ENCODE measurements at places on chromosomes 3 and 15.

GRCh38 chr15:52678468-52679231 is 538 bp downstream of the ATOSA start:
- peak; percentile 26 for DNase-seq

GRCh38 chr3:177935047-177935446 is 601.2 kb upstream of the KCNMB2 start:
- DNase-seq: no peak

- no peak for DNase-seq
Observed at GRCh38 chr15:66096688-66097058, 156.9 kb downstream of the MEGF11 start.

DNA sequence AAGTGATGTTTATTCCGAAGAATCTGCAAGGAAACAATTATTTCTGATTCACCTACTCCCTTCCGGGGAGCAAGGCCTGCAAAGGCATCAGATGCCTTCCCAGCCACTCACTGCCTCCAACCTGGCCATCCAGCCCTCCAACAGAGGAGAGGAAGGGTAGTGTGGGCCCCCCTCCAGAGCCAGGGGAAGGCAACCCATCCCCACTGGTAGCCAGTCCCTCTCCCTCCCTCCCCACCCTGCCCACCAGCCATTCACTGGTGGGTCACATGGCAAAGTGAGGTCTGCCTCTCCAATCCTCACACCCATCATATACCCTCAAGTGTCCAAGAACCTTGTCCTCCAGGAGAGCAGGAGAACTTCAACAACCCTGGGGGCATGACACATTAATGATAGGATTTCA is 2.4 kb upstream of the VIPR1 start:
- DNase-seq: no peak

- no peak for DNase-seq
Observed at GRCh38 chr15:98321896-98322295, 326.4 kb upstream of the IGF1R start.

GRCh38 chr3:8152821-8153418 is 348.7 kb upstream of the LMCD1 start:
- no peak for DNase-seq

DNA sequence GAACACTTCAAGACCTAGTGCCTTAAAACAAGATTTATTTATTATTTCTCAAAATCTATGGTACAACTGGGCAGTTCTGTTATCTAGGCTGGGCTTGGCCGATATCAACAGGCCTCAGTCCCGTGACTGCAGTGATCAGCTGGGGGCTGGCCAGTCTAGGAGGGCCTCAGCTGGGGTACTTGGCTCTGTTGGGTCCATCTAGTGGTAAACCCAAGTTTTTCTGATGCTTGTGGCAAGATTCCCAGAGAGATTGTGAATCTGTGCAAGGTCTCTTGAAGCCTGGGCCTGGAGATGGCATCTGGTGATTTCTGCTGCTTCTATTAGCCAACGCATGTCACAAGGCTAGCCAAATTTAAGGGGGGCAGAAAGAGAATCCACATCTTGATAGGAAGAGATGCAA is 482.4 kb upstream of the SGO1 start:
- no peak for DNase-seq

Data from activated CD8-positive, alpha-beta memory T cell treated with anti-CD3 and anti-CD28 coated beads for 48 hours (primary cell).